ENCODE measurements at places on chromosomes 16 and 17. TPM values are rescaled to one million over a fixed set of nuclear protein-coding genes. Genes with fewer than 3 reads are reported as not detected.

The IGFBP4 gene
- total RNA-seq, result 15.5 TPM

The HOXB8 gene
- not detected for total RNA-seq

The CENPX gene
- 83.0 TPM for total RNA-seq

The NLRC3 gene
- 25.9 TPM for total RNA-seq

DNA sequence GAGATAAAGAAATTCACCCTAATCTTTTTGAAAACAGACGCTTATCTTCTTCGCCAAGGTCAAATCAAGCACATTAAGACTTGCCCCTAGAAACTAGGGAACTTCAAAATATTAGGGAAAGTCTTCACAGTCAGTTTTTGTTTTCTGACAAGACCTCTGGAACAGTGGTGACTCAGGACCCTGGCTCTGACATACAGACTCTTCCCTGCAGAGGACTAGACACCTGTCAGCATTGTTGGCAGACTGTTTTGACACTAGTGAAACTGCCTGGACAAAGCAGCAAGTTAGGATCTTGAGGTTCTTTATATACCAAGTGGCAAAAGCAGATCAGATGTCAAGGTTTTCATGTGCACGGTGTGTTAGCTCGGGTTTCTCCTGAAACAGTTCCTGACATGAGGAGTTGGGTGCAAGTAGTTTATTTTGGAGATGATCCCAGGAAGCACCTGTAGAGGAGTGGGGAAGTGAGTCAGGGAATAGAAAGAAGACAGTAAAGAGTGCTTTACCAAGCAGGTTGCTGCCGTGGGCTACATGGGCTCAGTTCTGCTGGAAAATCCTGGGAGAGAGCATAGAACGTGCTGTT lies 182.0 kb upstream of the IRX5 start:
- no peak overlapping the region for H3K4me3 ChIP-seq
- H3K27ac ChIP-seq, result no peak overlapping the region
- no peak for DNase-seq

GRCh38 chr17:33126086-33126485 lies 134.4 kb downstream of the SPACA3 start:
- no peaks in the 10 kb centered on the region for H3K4me1 ChIP-seq
- H3K27ac ChIP-seq, result no peak overlapping the region
- no peaks in the 10 kb centered on the region for H3K36me3 ChIP-seq
- peaks cover 22% of the 10 kb centered on the region for H3K27me3 ChIP-seq
- no peak for DNase-seq

- no peaks in the 10 kb centered on the region for H3K27me3 ChIP-seq
- H3K4me1 ChIP-seq, result no peaks in the 10 kb centered on the region
- no peaks in the 10 kb centered on the region for H3K36me3 ChIP-seq
- no peak overlapping the region for H3K4me3 ChIP-seq
- DNase-seq, result no peak
- no peak overlapping the region for H3K27ac ChIP-seq
Observed at GRCh38 chr17:72244956-72245355, 124.1 kb downstream of the SOX9 start.

DNA sequence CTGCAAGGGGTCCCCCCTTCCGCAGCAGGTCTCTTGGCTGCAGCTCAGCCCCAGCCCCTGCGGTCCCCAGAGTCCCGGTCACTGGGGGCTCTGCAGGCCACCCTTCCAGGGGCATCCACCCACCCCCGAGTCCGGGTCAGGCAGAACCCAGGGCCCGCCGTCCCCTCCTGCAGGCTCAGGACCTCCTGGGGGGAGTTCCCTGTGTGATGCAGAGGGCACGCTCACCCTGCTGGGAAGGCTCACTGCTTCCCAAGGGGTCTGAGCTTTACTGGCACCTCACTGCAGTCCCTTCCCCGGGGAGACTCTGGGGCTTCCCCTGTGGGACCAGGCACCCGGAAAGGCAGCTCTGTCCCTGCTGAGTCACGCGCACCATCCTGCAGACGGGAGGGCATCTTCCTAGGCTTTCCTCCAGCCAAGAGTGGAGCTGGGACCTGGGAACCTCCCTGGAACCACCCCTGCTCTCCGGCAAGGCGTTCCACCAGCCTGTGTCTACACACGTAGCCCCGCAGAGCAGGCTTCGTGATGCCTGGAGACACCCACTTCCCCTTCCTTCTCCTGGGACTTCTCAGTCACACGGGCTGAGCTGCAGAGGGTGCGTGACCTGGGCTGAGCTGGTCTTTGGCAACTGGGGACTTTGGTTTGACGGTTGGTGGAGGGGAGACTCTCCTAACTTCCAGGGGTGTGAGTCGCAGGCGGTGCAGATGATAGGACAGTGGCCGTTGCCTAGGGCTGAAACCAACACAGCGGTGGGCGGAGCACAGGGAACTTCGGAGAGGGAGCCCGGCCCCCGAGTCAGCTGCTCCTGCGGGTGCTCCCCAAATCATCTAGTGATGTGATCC lies 23.4 kb downstream of the SLC25A10 start:
- peaks cover 23% of the 10 kb centered on the region for H3K27me3 ChIP-seq
- no peak overlapping the region for H3K27ac ChIP-seq
- no peaks in the 10 kb centered on the region for H3K36me3 ChIP-seq
- H3K4me3 ChIP-seq, result no peak overlapping the region
- peak; percentile 27 for DNase-seq

DNA sequence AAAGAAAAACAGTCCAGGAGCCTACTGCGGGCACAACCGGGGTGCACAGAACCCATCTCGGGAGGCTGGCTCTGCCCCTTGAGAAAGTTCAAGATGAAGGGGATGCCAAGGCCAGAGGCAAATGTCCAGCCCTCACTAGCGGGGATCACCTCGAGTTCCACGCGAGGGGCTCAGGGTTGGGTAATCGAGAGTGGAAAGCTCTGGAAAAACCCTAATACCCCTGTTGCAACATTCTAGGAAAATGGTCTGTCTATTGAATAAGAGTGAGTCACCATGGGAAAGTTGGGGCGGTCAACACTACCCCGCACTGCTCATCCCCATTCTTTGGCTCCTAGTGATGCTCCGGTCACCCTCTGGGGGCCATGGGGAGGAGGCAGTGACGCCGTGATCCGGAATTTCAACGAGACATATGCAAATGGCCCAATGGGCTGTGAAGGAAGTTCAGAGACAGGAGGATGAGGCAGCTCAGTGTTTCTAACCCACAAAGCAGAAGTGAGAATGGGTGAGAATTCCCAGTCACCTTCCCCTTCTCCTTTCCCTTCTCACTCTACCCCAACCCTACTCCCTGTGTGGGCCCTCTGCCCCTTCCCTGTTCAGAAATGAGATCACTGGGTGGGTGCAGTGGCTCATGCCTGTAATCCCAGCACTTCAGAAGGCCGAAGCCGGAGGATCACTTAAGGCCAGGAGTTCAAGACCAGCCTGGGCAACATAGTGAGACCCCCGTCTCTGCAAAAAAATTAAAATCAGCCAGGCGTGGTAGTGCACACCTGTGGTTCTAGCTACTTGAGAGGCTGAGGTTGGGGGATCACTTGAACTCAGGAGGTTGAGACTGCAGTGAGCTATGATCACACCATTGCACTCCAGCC lies 22.4 kb downstream of the SOCS3 start:
- DNase-seq, result no peak
- H3K27me3 ChIP-seq, result peaks cover 1% of the 10 kb centered on the region
- peaks cover 55% of the 10 kb centered on the region for H3K4me1 ChIP-seq
- H3K36me3 ChIP-seq, result no peaks in the 10 kb centered on the region
- no peak overlapping the region for H3K27ac ChIP-seq

DNA sequence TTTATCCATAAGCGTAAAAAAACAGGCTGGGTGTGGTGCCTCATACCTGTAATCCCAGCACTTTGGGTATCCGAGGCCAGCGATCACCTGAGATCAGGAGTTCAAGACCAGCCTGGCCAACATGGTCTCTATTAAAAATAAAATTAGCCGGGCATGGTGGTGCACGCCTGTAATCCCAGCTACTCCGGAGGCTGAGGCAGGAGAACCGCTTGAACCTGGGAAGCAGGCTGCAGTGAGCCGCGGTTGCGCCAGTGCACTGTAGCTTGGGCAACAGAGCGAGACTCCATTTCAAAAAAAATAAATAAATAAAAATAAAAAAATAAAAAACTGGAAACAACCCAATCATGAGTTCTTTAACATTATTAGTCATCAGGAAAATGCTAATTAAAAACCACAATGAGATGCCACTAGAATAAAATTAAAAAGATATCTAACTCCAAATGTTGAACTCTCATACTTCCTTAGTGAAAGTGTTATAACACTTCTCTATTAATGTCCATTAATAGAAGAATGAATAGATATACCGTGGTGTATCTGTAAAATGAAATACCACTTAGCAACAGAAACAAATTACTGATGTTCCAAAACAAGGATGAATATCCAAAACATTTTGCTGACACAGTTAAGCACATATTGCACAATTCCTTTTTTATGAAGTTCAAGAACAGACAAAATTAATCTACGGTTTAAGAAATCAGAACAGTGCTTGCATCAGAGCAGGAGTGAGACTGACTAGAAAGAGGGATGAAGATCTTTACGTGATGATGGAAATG lies 13.1 kb downstream of the MPHOSPH6 start:
- no peak overlapping the region for H3K27ac ChIP-seq
- H3K36me3 ChIP-seq, result peaks cover 42% of the 10 kb centered on the region
- DNase-seq, result no peak
- H3K27me3 ChIP-seq, result no peaks in the 10 kb centered on the region
- no peak overlapping the region for H3K4me3 ChIP-seq
- H3K4me1 ChIP-seq, result peaks cover 15% of the 10 kb centered on the region

GRCh38 chr17:78108726-78109488 lies 19.6 kb downstream of the TMC6 start:
- DNase-seq, result no peak
- H3K27ac ChIP-seq, result no peak overlapping the region
- H3K4me1 ChIP-seq, result peaks cover 29% of the 10 kb centered on the region
- H3K4me3 ChIP-seq, result no peak overlapping the region

GRCh38 chr17:13958773-13959172 lies 110.5 kb upstream of the COX10 start:
- no peaks in the 10 kb centered on the region for H3K27me3 ChIP-seq
- no peaks in the 10 kb centered on the region for H3K36me3 ChIP-seq
- no peak overlapping the region for H3K27ac ChIP-seq

DNA sequence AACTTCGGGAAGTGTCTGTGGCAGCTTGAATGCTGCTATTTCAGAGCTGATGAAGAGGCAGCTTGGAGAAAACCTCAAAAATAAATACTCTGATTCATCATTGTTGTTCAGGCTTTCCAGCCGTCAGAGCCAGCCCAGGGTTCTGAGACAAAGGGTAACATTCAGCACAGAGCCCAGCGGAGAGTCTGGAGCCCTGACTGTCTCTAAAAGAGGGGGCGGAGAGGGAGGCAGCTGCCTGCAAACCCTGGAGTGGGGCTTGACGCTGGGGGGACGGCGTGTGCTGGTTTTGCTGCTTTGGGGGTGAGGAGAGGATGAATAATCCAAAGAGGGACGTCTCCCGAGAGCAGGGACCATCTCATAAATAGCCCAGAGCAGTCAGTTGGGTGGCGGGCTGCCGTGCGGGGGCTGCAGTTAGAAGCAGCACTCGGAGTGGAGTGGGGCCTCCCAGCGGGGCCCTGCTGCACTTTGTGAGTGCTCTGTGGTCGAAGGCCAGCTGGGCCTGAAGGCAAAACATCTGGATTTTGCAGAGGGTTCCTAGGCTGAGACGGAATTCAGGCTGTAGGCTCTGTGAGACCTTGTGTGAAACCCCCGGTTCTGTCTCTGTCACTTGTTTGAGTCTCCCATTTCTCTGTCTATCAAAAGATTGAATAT lies 237.8 kb downstream of the PRKCA start:
- H3K4me3 ChIP-seq, result no peak overlapping the region
- no peak overlapping the region for H3K27ac ChIP-seq
- peaks cover 68% of the 10 kb centered on the region for H3K4me1 ChIP-seq
- no peaks in the 10 kb centered on the region for H3K27me3 ChIP-seq

DNA sequence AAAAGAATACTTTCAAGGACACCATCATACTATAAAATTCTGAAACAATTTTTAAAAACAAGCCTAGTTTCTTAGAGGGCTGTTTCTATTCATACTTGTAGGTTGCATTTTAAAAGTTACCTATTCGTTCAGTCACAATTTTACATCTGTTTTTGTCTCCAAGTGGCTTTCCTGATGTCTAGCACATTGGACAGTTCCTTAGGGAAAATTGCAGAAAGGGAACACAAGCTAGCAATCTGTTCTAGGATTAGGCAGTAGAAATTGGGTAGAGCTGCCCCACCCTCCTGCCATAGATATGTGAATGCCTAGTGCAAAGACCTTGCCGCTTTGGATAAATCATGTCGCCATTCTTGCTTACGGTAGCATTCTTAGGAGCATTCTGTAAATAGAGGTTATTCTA lies 358.9 kb downstream of the RBFOX1 start:
- no peaks in the 10 kb centered on the region for H3K36me3 ChIP-seq
- no peak for DNase-seq
- no peak overlapping the region for H3K4me3 ChIP-seq
- H3K4me1 ChIP-seq, result no peaks in the 10 kb centered on the region
- no peak overlapping the region for H3K27ac ChIP-seq

DNA sequence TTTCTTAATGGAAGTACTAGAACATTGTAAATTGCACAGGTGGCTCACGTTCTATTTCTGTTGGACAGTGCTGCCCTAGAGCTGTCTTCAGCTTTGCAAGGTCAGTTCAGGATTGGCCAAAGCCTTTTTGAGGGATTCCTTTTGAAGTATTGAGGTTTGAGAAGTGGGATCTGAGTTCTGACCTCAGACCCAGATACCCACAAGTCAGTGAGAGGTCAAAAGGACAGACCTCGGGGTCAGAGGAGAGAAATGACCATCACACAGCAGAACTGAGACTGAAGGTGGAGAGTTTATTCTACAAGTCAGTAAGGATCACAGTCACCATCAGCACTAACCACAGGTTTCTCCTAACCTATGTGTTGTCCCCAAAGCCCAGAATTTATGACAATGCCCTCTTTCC lies 1.7 kb downstream of the ACSM5 start:
- H3K36me3 ChIP-seq, result no peaks in the 10 kb centered on the region
- DNase-seq, result no peak
- H3K4me3 ChIP-seq, result no peak overlapping the region
- peaks cover 9% of the 10 kb centered on the region for H3K27me3 ChIP-seq
- H3K4me1 ChIP-seq, result no peaks in the 10 kb centered on the region

DNA sequence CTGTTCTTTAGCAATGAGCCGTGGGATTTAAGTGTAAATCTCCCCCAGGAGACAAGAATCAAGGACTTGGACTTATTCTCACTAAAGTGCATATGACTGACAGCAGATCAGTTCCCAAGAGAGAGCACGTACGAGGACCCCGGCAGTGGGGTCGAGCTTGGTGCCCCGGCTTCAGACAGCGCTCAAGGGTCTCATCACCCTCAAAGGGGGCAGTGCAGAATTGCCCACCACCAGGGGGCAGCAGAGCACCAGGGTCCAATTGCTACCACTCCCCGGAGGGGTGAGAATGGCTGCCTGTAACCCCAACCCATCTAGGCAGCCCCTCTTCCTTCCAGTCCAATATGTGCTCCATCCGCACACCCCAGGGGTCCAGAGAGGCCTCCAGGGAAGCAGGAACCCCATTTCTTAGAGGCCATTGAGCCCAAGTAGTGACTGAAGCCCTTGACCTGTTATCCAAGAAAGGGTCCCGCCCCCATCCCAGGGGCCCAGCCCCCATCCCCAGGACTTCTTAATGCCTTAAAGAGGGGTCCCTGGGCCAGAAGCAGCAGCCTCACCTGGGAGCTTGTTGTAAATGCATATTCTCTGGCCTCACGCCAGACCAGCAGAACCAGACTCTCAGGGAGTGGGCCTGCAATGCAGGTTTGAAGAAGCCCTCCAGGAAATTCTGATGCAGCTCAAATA lies 86.1 kb downstream of the ZDHHC7 start:
- H3K27me3 ChIP-seq, result peaks cover 3% of the 10 kb centered on the region
- no peaks in the 10 kb centered on the region for H3K4me1 ChIP-seq
- H3K36me3 ChIP-seq, result no peaks in the 10 kb centered on the region
- no peak overlapping the region for H3K27ac ChIP-seq
- peak; percentile 78 for DNase-seq
- no peak overlapping the region for H3K4me3 ChIP-seq
